Mesothelial cell of epicardium (in vitro differentiated cells): ENCODE measurements at places on chromosomes 2 and 18. TPM values are rescaled to one million over a fixed set of nuclear protein-coding genes. Genes with fewer than 3 reads are reported as not detected.

ASB18 gene
- not detected in 3 replicates for total RNA-seq

FAM136A gene
- 42.7 to 46.5 TPM (median 43.3 TPM) in 3 replicates for total RNA-seq

SNED1 gene
- total RNA-seq: 7.1 to 10.5 TPM (median 9.4 TPM) in 3 replicates

RAMP1 gene
- total RNA-seq: 2.0 to 2.1 TPM (median 2.0 TPM) in 3 replicates

AQP12A gene
- not detected in 3 replicates for total RNA-seq

NCK2 gene
- total RNA-seq: 57.5 to 59.5 TPM (median 58.9 TPM) in 3 replicates

TMEM87B gene
- 19.4 to 22.8 TPM (median 20.0 TPM) in 3 replicates for total RNA-seq

GALNT13 gene
- total RNA-seq: 15.8 to 18.4 TPM (median 16.1 TPM) in 3 replicates

CYS1 gene
- total RNA-seq: 1.3 to 1.4 TPM (median 1.3 TPM) in 3 replicates

STPG4 gene
- 0.27 to 0.52 TPM in 2 of 3 replicates, not detected in the other for total RNA-seq

ACVR1C gene
- 0.13 to 0.18 TPM (median 0.14 TPM) in 3 replicates for total RNA-seq

TRIB2 gene
- 21.1 to 25.4 TPM (median 23.7 TPM) in 3 replicates for total RNA-seq

G6PC2 gene
- not detected in 3 replicates for total RNA-seq
